ENCODE measurements at places on chromosomes 3 and 15. TPM values are rescaled to one million over a fixed set of nuclear protein-coding genes. Genes with fewer than 3 reads are reported as not detected.

HAPLN3 gene
- 6.2 TPM for total RNA-seq

UROC1 gene
- total RNA-seq = not detected

ATP13A5 gene
- 0.29 TPM for total RNA-seq

NOX5 gene
- total RNA-seq = not detected

XCR1 gene
- total RNA-seq = not detected

POLG gene
- 156 TPM for total RNA-seq

GRK7 gene
- total RNA-seq = not detected

KLHL6 gene
- total RNA-seq = 0.12 TPM

TRH gene
- 0.36 TPM for total RNA-seq

DNA sequence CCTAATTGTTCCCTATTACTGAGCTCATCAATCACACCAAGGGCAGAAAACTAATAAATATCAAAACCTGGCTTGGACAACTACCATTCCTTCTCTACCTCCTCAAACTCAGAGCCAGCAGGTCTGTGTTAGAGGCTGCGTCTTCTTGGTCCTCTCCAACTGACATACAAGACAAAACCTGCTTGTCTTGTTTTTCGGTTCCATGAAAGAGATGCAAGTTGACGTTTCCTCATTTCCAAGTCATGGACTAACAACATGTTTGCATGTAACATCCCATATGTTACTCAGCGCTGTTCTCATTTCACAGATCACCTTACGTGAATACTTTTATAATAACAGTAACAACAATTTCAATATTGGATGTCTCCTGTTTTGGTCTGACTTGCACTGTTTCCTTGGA lies 110.9 kb downstream of the LMLN start:
- no peak for DNase-seq

GRCh38 chr3:81255463-81255862 lies 506.0 kb downstream of the GBE1 start:
- DNase-seq = no peak

DNA sequence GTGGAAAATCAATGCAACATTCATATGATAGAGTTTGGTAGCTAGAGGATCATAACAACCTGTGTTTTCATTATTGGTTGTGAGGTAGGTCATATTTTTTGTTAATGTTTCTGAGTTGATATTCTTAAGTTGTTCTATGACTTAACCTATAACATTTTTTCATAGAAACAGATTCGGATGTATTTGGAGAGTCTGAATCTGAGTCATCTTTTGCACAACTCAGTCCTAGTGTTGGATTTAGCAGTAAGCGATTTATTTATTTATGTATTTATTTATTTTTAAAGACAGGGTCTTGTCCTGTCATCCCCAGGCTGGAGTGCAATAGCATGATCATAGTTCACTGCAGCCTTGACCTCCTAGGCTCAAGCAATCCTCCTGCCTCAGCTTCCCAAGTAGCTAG lies 292.8 kb upstream of the ZNF717 start:
- DNase-seq = no peak

DNA sequence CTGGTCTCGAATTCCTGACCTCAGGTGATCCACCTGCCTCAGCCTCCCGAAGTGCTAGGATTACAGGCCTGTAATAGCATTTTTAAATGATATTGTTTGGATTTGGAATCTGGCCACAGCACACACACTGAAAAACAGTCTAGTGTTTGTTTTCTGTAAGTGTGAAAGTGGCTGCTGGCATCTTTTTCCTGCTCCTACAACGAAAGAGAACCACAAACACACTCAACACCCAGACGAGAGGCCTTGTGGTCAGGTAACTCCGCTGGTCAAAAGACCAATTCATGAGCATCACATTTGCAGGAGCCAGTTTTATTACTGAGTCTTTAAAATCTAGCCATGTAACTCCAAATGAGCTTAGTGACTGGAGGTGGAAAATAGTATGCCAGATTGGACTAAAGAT lies 50.2 kb downstream of the IMPG2 start:
- no peak for DNase-seq

DNA sequence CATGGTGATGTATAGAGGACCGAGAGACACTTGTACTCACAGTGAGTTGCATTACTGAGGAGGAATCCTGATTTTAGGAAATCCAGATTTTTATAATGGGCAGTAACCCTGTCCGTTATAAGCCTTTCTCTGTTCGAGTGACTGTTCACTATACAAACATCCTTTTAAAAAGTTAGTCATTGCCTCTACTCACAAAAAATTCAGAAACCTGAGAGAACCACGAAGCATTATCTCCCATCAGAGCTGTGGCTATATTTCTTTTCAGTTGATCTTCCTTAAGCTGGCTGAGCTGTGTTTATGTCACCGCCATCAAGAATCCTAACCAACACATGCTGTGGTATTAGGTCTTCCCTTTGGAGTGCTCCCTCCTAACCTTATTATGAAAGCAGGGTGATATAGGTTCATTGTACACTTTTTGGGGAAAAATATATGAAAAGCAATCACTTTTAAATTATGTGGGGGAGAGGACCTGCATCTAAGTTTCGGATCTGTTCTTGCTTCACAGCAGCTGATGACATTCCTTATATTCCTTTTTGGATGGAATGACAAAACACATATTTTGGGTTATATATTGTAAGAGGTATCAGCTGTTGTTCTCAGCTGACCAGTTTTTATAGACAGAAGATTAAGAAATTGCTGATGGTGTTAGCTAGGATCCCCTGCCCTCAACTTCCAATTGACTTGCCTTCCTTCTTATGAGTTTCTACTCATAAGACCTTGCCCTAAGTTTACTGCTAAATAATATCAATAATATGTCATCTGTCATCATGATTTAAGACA lies 465.9 kb upstream of the RASGRP1 start:
- DNase-seq = no peak

DNA sequence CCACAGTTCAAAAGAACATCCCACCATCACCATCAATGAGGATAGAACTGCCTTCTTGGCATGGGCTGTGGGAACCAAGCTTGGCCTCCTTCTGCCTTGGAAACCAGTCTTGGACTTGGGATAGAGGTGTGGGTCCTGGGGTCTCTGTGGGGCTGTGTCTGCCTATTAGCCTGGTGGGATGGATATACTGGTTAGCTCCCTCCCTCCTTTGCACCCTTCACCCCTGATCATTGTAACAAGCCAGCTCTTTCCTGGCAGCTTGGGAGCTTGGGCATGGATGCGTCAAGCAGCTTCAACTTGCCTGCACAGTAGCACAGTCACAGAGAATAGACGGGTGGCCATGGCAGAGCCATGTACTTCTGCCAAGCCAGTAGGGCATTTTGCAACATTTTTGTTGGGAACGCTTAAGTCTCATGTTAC lies 65.2 kb downstream of the SMAD6 start:
- no peak for DNase-seq

DNA sequence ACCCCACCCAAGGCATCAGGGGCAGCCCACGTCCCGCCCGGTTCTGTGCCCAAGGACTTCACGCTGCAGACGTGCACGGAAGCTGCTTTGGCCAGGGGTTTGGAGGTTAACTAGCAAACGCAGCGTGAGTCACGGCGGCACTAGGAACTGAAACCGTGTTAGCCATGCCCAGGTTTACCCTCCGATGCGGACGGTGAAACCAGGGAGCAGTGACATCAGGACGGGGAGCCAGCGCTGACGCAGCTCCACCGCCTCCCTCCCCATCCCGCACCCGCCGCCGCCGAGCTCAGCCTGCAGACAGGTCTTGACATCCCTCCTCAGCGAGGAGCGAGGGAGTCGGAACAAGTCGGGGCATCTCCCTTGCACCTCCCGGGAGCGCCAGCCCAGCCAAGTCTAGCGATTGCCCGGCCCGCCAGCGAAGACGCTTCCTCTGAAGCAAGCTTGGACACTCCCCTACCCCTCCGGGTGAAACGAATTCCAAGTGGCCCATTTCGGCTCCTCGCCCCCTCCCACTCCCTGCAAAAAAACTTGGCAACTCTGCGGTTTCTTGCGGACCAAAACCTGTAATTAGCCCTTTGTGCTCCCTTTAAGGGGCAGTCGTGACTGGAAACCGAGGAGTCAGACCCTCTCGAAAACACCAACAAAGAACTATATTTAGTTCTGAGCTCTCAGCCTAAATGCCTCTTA lies 1.4 kb upstream of the RAP2B start:
- peak; percentile 46 for DNase-seq

- DNase-seq = no peak
Measured at GRCh38 chr3:96319166-96319565, 495.2 kb upstream of the EPHA6 start.

GRCh38 chr3:125958511-125959316 lies 10.3 kb upstream of the ROPN1B start:
- no peak for DNase-seq

- no peak for DNase-seq
Measured at GRCh38 chr3:146115619-146116018, 45.4 kb downstream of the PLOD2 start.

GRCh38 chr15:66030650-66031049 lies 161.4 kb downstream of the RAB11A start:
- no peak for DNase-seq

- DNase-seq = no peak
Measured at GRCh38 chr3:141680620-141681389, 57.3 kb upstream of the RNF7 start.

GRCh38 chr15:99562238-99562637 lies 3.5 kb upstream of the MEF2A start:
- DNase-seq = no peak

DNA sequence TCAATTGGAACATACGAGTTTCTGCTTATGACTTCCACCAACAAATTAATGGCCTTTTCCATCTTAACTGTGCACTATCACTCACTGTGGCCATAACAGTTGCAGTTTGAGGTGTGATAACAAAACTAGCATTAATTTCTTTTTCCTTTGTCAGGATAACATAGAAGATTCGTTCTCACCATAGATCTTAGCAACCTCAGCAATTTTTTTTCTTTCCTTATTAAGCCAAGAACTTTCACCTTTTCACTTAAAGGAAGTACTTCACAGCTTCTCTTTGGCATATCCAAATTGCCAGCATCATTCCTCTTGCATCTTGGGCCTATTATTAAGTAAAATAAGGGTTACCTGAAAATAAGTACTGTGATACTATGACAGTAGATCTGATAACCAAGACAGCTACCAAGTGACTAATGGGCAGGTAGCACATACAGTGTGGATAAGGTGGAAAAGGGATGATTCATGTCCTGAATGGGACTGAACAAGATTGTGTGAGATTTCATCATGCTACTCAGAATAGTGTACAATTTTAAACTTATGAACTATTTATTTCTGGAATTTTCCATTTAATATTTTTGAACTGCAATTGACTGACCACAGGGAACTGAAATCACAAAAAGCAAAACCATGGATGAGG lies 46.6 kb downstream of the CEP70 start:
- no peak for DNase-seq

DNA sequence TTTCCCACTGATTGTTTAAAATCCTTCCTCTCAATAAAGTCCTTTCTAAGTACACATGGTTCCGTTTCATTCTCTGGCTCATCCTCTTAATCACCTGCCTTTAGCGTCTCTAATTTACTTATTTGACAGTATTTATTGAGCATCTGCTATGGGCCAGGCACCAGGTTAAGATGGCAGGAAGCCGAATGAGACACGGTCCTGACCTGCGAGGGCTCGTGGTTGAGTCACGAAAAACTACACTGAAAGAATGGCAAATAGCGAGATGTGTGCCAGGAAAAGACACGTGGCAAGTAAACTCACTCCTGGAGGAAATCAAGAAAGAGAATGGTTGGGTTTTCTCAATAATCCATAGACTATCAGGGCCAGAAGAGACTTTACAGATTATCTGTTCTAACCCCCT lies 60.9 kb downstream of the HES1 start:
- DNase-seq = no peak
